ENCODE measurements at places on chromosomes 4 and X. TPM values are rescaled to one million over a fixed set of nuclear protein-coding genes. Genes with fewer than 3 reads are reported as not detected.
A peak's percentile ranks its signal among the peaks of the same experiment; 100 is the strongest.

The MANBA gene
- 21.1 TPM for total RNA-seq

GRCh38 chr4:24219209-24219608 is 329.4 kb upstream of the PPARGC1A start:
- DNase-seq = no peak

- DNase-seq = no peak
These were observed 6.3 kb downstream of the LAP3 start for GRCh38 chr4:17583276-17583675.

GRCh38 chr4:142129931-142130330 is 493.5 kb downstream of the IL15 start:
- no peak for DNase-seq

GRCh38 chrX:151970661-151971060 is 3.8 kb downstream of the GABRE start:
- peak; percentile 84 for DNase-seq

- DNase-seq = no peak
These were observed 181.1 kb downstream of the MID1IP1 start for GRCh38 chrX:38982370-38982769.

GRCh38 chrX:12892716-12893115 is 13.7 kb upstream of the TLR8 start:
- DNase-seq = no peak

DNA sequence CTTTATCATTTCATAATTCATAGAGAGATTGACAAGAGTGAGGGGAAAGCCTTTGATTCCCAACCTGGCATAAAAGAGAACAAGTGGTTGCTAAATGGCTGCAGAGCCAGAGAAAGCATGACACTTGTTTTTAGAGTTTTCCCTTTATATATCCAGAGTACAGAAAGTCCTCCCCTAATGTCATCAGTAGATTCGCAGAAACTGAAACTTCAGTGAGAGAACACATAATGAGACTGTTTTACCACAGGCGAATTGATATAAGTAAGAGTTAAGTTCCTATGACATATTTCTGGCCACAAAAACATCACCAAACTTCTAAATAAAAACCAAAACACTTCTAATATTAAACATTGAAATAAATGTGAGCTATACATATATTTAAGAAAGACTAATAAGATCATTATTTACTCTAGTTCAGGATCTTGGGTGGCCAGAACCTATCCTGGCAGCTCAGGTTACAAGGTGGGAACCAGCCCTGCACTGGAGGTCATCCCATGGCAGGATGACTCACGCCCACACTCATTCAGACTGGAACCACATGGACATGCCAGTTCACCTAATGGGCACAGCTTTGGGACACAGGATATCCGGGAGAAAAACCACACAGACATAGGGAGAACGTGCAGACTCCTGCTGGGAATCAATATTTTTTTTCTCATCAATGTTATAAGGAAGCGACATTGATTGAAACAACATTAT is 35.5 kb downstream of the NWD2 start:
- no peak for DNase-seq

The CXXC4 gene
- total RNA-seq = not detected

DNA sequence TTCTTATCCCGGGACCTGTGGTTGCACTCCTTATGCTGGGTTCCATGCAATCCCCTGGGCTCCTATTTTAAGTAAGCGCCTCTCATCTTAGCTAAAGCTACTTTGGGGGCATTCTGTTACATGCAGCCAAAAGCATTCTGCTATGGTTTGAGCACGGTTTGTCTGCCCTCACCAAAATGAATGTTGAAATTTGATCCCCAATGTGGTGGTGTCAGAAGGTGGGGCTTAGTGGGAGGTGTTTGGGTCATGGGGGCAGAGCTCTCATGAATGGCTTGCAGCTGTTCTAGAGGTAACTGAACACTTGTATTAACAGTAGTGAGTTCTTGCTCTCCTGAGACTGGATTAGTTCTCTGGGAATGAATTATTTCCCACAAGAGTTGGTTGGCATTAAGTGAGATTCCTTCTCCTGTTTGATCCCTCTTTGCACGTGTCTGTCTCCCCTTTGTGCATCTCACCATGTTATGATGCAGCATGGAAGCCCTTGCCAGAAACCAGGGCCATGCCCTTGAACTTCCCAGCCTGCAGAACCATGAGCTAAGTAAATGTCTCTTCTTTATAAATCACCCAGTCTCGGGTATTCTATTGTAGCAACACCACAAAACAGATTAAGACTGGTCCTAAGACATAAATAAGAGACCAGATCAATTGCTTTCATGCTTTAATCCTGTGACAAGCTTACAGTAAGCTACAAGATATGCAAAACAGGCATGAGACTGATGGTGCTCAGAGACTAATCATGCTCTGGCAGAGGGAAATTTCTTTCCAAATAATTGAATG is 141.8 kb downstream of the TSPAN5 start:
- DNase-seq = peak; percentile 97

DNA sequence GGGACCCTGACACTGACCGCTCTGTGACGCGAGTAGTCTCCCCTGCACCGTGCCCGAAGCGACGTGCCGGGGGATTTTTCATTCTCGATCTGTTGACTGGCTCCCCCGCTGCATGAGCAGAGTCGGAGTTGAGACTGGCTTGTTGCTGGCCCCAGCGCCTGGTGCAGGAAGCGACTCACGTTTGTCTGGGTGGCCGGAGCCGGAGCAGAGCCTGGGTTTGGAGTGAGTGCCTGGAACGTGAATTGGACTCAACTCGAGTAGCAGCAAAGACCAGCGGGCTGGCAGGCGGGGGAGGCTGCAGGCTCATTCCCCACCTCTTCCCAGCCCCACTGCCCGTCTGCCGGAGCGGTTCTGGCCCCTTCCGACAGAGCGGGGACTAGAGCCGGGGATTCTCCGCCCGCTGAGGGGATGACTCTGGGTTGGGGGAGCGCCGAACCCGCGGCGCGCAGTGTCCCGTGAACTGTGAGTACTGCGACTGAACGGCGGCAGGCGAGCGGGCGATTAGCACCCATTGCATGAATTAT is 554 bp downstream of the PCDH7 start:
- peak; percentile 69 for DNase-seq

The CFAP99 gene
- total RNA-seq = not detected

GRCh38 chr4:140641105-140641555 is 72.4 kb upstream of the UCP1 start:
- no peak for DNase-seq

DNA sequence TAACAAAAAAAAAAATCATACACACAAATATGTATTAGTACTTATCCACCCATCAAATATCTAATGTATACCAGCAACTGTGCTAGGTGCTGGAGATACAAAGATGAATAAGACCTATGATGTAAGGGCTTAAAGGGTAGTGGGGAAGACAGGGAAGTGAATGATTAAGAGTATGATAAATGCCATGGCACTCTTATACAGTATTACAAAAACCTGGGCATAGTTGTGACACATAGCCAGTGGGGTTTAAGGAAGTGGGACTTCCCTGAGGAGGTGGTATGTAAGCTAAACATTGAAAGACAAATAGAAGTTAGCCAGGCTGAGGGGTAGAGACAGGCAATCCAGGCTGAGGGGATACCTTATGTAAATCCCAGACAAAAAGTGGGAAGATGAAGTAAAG is 23.5 kb downstream of the CHM start:
- DNase-seq = no peak

- no peak for DNase-seq
These were observed 77.5 kb downstream of the PCDH18 start for GRCh38 chr4:137454767-137455166.

DNA sequence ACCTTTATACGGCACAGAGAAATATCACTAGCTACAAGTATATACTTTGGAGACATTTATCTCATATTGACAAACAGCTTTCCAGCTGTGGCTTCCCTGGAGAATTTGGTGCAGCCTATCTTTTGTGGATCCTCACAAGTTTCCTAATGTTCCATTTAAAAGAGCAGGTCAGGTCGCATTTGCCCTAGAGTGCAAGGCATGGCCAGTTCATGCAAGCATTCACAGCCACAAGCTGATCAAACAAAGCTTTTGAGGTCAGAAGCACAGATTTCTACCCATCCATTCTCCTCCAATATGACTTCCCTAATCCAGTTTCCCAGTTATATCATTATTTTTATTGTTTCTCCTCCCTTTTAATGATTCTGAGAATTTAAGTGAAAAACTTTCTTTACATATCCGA is 1008.4 kb upstream of the AGA start:
- no peak for DNase-seq

DNA sequence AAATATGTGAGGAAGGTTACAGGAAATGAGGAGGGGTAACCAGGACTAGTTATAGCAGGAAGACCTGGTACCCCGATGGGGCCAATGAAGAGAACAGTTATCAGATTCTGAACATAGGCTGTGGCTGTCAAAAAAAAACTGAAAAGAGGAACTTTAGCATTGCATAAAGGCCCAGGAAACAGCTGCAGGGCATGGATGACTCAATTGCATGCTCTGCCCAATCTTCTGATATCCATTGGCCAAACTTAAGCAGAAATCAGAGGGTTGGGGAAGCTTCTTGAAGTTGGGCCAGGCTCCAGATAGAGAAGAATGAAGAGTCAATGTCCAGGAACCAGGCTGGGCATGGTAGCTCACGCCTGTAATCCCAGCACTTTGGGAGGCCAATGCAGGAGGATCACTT is 1222.4 kb upstream of the PRKX start:
- peak; percentile 0 for DNase-seq

- no peak for DNase-seq
These were observed 278.9 kb upstream of the GATB start for GRCh38 chr4:152039691-152040090.

- DNase-seq = no peak
These were observed 5.5 kb upstream of the ATP2B3 start for GRCh38 chrX:153511784-153512500.

All from LHCN-M2 (cell line).